ENCODE measurements at places on chromosomes 1 and 21. TPM values are rescaled to one million over a fixed set of nuclear protein-coding genes. Genes with fewer than 3 reads are reported as not detected.

The LRRC7 gene
- total RNA-seq = 0.08 TPM

GRCh38 chr1:200392625-200393185 is 17.1 kb downstream of the ZNF281 start:
- H3K36me3 ChIP-seq = no peaks in the 10 kb centered on the region
- H3K4me3 ChIP-seq = no peak overlapping the region
- H3K27me3 ChIP-seq = no peaks in the 10 kb centered on the region
- H3K4me1 ChIP-seq = no peaks in the 10 kb centered on the region
- no peak overlapping the region for H3K27ac ChIP-seq

DNA sequence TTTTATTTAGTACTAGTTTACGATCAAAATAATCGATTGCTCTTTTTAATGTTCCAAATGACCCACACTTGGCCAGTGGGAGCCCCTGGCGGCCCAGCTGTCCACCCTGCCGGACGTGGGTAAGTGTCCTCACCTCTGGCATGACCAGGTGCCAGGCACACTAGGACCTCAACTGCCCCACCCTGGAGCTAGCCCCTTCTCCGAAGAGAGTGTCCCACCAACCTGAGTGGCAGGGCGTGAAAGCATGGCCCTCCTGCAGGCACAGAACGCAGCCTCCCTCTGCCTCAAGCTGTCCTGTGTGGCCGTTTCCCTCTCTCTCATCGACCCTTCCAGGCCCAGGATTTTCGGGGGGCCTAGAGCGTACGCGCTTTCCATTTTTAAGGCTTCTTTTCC is 32.9 kb upstream of the AGPAT3 start:
- peaks cover 31% of the 10 kb centered on the region for H3K27me3 ChIP-seq
- H3K4me3 ChIP-seq = no peak overlapping the region

GRCh38 chr1:20440785-20441200 is 45.2 kb downstream of the CAMK2N1 start:
- H3K4me3 ChIP-seq = no peak overlapping the region
- DNase-seq = no peak
- no peak overlapping the region for H3K27ac ChIP-seq
- H3K27me3 ChIP-seq = peaks cover 12% of the 10 kb centered on the region
- no peaks in the 10 kb centered on the region for H3K36me3 ChIP-seq

The S100A9 gene
- 12.4 TPM for total RNA-seq

The MSH4 gene
- total RNA-seq = 0.34 TPM

The RNU1-4 gene
- total RNA-seq = 4,094 TPM

The MIXL1 gene
- 0.37 TPM for total RNA-seq

DNA sequence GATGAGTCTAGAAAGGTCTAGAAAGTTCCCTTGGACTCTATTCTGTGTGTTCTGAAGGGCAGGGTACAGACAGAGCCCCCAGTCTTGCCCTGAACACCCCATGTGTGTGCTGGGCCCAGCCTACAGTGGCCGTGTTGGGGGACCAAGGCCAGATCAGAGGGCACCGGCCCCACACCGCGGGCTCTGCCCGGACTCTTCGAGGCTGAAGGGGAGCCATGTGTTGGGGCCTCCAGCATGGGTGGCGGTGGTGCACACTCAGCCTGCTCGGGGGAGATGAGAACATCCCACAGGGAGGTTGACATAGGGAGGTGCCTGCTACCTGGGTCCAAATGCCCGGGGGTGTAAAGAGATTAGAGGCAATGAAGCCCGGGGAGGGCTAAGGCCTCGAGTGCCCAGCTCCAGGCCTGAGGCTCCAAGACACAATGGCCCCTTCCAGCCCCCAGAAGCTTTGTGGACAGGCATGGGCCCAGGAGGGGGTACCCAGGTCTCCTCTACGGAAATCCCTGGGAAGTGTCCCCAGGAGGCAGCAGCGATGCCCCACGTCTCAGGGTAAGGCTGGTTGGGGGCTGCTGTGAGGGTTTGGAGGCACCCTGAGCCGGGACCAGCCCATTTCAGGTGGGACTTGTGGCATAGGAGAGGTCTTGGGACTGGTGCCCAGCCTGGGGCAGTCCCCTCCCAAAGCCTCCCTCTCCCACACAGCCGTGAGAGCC is 12.1 kb downstream of the ARHGEF16 start:
- H3K27ac ChIP-seq = no peak overlapping the region
- H3K27me3 ChIP-seq = no peaks in the 10 kb centered on the region
- peaks cover 5% of the 10 kb centered on the region for H3K4me1 ChIP-seq
- DNase-seq = no peak

DNA sequence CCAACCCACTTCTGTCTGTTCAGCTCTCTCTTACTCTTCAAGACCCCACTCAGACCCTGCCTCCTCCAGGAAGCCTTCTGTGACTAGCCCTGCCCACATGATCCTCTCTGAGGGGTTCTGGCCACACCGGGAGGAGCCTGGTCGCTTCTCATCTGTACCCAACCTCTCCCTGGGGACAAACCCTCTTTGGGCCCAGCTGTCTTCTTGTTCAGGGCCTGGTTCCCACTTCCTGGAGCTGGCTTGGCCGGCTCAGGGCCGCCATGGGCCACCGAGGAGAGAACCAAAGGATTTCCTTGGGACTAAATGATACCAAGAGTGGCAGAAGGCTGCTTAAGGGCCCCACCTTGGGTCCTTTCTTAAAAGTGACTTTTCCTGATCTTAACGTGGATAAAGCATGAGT is 124.7 kb upstream of the ZBTB40 start:
- no peak overlapping the region for H3K27ac ChIP-seq
- H3K36me3 ChIP-seq = no peaks in the 10 kb centered on the region
- H3K27me3 ChIP-seq = peaks cover 28% of the 10 kb centered on the region
- no peak overlapping the region for H3K4me3 ChIP-seq
- no peaks in the 10 kb centered on the region for H3K4me1 ChIP-seq

The FCGR2B gene
- total RNA-seq = 7.4 TPM

The CORT gene
- not detected for total RNA-seq

The CFHR4 gene
- not detected for total RNA-seq

GRCh38 chr1:77882411-77882810 is 6.0 kb upstream of the NEXN start:
- DNase-seq = no peak
- H3K27me3 ChIP-seq = no peaks in the 10 kb centered on the region
- no peak overlapping the region for H3K4me3 ChIP-seq
- H3K4me1 ChIP-seq = no peaks in the 10 kb centered on the region

- H3K27ac ChIP-seq = no peak overlapping the region
- no peak overlapping the region for H3K4me3 ChIP-seq
- DNase-seq = no peak
- H3K27me3 ChIP-seq = no peaks in the 10 kb centered on the region
- no peaks in the 10 kb centered on the region for H3K4me1 ChIP-seq
Measured at GRCh38 chr21:25304611-25305010, 302.7 kb downstream of the MRPL39 start.

DNA sequence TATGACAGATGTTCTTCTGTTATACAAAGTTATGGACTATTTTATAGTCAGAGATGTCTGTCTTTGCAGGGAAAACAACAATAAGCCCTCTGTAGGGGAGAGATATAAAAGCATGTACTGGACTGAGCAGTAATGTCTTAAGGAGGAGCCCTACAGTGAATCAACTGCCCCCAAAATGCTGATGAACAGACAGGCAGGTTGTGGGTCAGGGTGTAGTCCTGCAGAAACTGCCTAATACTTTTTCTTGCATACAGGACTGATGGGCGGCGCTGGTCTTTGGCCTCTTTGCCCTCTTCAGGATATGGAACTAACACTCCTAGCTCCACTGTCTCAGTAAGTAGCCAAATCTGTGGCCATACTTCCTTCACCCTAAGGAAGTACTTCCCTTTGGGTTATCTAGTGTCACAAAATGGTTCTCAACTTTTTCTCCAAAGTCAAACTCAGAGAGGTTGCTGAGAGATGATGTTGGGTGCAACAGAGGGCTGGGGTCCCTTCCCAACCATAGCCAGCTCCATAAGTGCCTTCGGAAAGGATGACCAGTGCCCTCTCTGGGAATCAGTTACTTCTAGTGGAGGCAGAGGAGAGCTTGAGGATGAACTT is 129.8 kb downstream of the PIK3R3 start:
- H3K27ac ChIP-seq = no peak overlapping the region
- peaks cover 27% of the 10 kb centered on the region for H3K4me1 ChIP-seq
- H3K4me3 ChIP-seq = no peak overlapping the region
- DNase-seq = no peak

The ACOT11 gene
- 50.3 TPM for total RNA-seq

DNA sequence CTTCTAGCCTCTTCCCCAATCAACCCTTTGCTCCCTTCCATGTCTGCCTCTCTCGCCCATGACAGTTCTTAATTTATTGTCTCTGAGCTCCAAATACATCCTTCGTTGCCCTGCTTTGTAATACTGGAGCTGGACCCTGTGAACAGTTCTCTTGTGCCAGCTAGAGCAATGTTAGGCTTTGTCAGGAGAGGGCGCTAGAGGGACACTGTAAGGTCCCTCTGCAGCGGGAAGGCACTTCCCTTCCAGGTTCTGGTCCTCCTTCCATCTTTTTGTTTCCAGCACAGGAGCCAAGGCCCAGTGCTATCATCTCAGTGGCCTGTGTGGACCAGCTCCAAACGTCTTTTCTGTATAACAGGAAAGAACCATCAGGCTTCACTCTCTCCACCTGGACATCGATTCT is 95.9 kb downstream of the PTPRU start:
- no peaks in the 10 kb centered on the region for H3K4me1 ChIP-seq
- peaks cover 15% of the 10 kb centered on the region for H3K27me3 ChIP-seq
- no peak overlapping the region for H3K4me3 ChIP-seq
- DNase-seq = no peak
- no peaks in the 10 kb centered on the region for H3K36me3 ChIP-seq

The CIART gene
- total RNA-seq = 22.6 TPM

- H3K27ac ChIP-seq = no peak overlapping the region
- peaks cover 18% of the 10 kb centered on the region for H3K4me1 ChIP-seq
- H3K4me3 ChIP-seq = no peak overlapping the region
- DNase-seq = no peak
- H3K36me3 ChIP-seq = no peaks in the 10 kb centered on the region
Measured at GRCh38 chr1:115296981-115297380, 41.1 kb downstream of the NGF start.

All from heart right ventricle (tissue), 16 donors.